ENCODE measurements at places on chromosomes 6 and 20. TPM values are rescaled to one million over a fixed set of nuclear protein-coding genes. Genes with fewer than 3 reads are reported as not detected.
A peak's percentile ranks its signal among the peaks of the same experiment; 100 is the strongest.

Gene DDO
- total RNA-seq = 0.18 TPM

Gene ZNF311
- 0.36 TPM for total RNA-seq

DNA sequence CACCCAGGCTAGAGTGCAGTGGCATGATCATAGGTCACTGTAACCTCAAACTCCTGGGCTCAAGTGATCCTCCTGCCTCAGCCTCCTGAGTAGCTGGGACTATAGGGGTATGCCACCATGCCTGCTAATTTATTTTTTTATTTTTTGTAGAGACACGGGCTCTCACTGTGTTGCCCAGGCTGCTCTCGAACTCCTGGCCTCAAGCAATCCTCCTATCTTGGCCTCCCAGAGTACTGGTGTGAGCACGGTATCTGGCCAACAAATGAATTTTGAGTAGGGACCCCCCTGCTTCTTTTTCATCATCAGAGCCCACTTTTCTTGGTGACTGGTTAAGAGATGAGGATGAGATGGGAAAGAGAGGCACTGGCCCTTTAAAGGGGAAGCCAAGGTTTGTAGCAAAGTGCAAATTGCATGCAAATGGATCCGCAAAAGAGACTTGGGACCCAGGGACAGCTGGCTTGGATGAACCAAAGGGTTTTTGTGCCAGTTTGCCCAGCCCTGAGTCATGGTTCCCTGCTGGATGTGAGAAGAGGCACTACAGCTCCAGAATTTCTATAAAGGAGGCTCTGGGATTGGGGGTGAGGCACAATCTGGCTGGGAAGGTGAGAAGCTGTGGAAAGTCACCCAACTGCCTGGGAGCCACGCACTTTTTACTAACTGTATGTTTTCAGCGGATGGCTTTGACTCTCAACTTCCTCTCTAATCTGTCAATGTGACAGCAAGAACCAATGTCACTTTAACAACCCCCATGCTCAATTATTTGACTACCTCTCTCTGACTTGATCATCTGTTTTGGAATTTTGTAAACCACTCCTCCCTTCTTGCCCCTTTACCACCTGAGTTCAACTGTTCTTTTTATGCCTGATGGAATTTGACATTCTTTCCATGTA is 58.7 kb upstream of the RNF24 start:
- DNase-seq = no peak

Gene CPNE5
- not detected for total RNA-seq

Gene CALHM6
- 0.83 TPM for total RNA-seq

Gene ECT2L
- total RNA-seq = not detected

GRCh38 chr6:72446430-72446829 is 175.4 kb upstream of the KCNQ5 start:
- DNase-seq = peak; percentile 28

GRCh38 chr20:4076033-4076432 is 60.7 kb upstream of the RNF24 start:
- peak; percentile 53 for DNase-seq

DNA sequence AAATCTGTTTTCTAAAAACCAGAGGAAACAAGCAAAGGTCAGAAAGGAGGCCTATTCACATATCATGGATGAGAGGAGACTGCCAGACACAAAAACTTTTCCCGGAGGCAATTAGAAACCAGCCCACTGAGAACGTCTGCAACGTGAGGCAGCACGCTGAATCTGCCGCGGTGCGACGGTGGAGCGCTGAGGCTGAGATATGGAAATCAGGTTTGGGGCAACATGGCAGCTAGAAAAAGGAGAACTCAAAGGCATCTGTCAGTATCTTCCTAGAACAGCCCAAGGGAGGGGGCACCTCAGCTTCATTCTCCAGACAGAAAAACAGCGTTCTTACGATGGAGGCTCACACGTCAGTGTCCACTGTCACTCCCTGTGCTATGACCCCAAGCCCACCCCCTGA is 5.2 kb downstream of the PRELID3B start:
- no peak for DNase-seq
